Airway epithelial cell (primary cell): ENCODE measurements at places on chromosomes 5 and 9. TPM values are rescaled to one million over a fixed set of nuclear protein-coding genes. Genes with fewer than 3 reads are reported as not detected.

BARHL1 gene
- not detected in 2 replicates for total RNA-seq

TAS2R1 gene
- total RNA-seq: not detected in 2 replicates

GLDC gene
- 1.4 and 1.7 TPM in 2 replicates for total RNA-seq

ZNF879 gene
- 1.3 and 2.4 TPM in 2 replicates for total RNA-seq

FGFR4 gene
- total RNA-seq: 1.3 and 2.1 TPM in 2 replicates

FOXD4L6 gene
- 0.05 and 0.07 TPM in 2 replicates for total RNA-seq

QRFP gene
- not detected in 2 replicates for total RNA-seq

SLCO6A1 gene
- total RNA-seq: 0.14 TPM in 1 of 2 replicates, not detected in the other

ORM1 gene
- not detected in 2 replicates for total RNA-seq

RANBP3L gene
- total RNA-seq: not detected in 2 replicates

BARX1 gene
- not detected in 2 replicates for total RNA-seq

ACO1 gene
- 30.4 and 31.5 TPM in 2 replicates for total RNA-seq

IFNK gene
- total RNA-seq: not detected in 2 replicates

SKP2 gene
- 51.1 and 56.2 TPM in 2 replicates for total RNA-seq

FBN2 gene
- total RNA-seq: 28.7 and 40.0 TPM in 2 replicates

GPR151 gene
- total RNA-seq: not detected in 2 replicates

PCDHB3 gene
- total RNA-seq: 0.05 TPM in 1 of 2 replicates, not detected in the other

SEPTIN8 gene
- 28.1 and 42.8 TPM in 2 replicates for total RNA-seq

SHROOM1 gene
- total RNA-seq: 2.4 and 3.7 TPM in 2 replicates

SLC6A3 gene
- total RNA-seq: not detected in 2 replicates

PTPN3 gene
- total RNA-seq: 13.4 and 15.9 TPM in 2 replicates

CRB2 gene
- not detected in 2 replicates for total RNA-seq

RELL2 gene
- total RNA-seq: 9.4 and 12.3 TPM in 2 replicates

PLEKHG4B gene
- total RNA-seq: under 0.01 and 1.5 TPM in 2 replicates

PCDHGA4 gene
- total RNA-seq: 0.23 and 0.63 TPM in 2 replicates

INSL4 gene
- total RNA-seq: 1.0 TPM in 1 of 2 replicates, not detected in the other

C5orf34 gene
- total RNA-seq: 2.2 and 3.2 TPM in 2 replicates

IL7R gene
- 1.4 and 1.6 TPM in 2 replicates for total RNA-seq

STPG3 gene
- not detected in 2 replicates for total RNA-seq

AFAP1L1 gene
- 12.0 and 14.5 TPM in 2 replicates for total RNA-seq

PRR7 gene
- 21.9 and 29.7 TPM in 2 replicates for total RNA-seq

SLC34A3 gene
- 0.14 TPM in 1 of 2 replicates, not detected in the other for total RNA-seq
